WTC11 (cell line): ENCODE measurements at places on chromosomes 3 and 15.
A peak's percentile ranks its signal among the peaks of the same experiment; 100 is the strongest.

- DNase-seq, result no peak
Measured at GRCh38 chr3:150402217-150402616, 5.9 kb upstream of the TSC22D2 start.

DNA sequence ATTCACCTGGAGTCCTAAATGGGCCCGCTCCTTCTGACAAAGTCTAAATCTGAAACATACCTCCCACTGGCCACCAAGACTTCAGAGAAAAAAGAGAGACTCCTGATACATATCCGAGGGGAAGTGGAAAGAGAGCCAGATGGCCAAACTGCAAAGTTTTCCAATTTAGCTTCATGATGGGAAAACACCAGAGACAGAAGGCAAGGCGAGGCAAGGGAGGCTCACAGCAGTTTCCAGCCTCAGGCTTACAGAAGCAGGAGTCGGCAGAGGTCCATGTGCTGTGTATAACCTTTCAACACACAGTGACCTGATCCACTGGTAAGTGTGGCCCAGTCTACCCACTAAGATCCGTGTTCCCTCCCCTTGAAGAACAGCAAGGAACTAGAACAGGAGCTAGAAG is 29.9 kb upstream of the PDE8A start:
- DNase-seq, result no peak

DNA sequence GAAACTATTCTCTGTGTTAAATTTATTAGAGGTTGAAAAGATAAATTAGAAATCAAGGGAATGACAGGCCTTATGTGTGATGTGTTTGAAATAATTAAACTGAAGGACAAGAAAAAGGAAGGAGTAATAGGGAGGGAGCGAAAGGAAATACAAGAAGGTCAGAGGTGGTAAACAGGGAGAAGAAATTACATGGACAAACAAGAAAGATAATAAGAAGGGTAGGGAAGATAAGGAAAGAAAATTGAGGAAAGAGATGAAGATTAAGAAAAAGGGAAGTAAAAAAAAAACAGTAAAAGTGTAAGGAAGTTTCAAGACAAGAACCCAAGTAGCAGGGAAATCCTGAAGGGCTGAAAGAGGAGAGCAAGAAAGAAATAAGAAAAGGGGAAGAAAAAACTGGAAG is 26.2 kb upstream of the ANXA2 start:
- no peak for DNase-seq

GRCh38 chr3:20421-20820 is 176.1 kb upstream of the CHL1 start:
- DNase-seq, result no peak

- DNase-seq, result no peak
Measured at GRCh38 chr3:194691481-194692283, 6.0 kb downstream of the FAM43A start.

- no peak for DNase-seq
Measured at GRCh38 chr15:68400066-68400456, 31.9 kb downstream of the ITGA11 start.

DNA sequence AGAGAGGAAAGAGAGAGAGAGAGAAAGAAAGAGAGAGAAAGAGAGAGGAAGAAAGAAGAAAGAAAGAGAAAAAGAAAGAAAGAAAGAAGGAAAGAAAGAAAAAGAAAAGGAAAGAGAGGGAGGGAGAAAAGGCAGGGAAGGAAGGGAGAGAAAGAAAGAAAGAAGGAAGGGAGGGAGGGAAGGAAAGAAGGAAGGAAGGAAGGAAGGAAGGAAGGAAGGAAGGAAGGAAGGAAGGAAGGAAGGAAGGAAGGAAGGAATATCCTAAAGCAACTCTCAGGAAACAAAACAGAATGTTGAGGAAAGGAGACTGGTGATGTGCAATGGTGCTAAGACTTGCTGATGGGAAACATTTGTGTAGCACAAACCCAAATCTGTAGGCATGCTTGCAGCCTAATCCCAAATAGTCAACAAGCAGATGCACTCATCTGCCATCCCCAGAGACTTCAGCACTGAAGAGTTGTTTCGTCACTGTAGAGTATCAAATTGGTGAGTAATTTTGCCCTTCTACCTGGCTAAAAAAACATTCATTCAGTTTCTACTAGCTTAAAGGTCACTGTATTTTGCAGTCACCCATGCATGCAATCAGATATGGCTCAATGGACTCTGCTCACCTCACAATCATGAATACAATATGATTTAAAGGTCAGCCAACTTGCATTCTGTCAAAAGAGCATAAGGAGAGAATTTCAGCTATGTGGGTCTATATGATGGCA is 480.3 kb downstream of the FGF12 start:
- DNase-seq, result no peak

GRCh38 chr3:120848503-120848902 is 59.5 kb upstream of the STXBP5L start:
- no peak for DNase-seq

DNA sequence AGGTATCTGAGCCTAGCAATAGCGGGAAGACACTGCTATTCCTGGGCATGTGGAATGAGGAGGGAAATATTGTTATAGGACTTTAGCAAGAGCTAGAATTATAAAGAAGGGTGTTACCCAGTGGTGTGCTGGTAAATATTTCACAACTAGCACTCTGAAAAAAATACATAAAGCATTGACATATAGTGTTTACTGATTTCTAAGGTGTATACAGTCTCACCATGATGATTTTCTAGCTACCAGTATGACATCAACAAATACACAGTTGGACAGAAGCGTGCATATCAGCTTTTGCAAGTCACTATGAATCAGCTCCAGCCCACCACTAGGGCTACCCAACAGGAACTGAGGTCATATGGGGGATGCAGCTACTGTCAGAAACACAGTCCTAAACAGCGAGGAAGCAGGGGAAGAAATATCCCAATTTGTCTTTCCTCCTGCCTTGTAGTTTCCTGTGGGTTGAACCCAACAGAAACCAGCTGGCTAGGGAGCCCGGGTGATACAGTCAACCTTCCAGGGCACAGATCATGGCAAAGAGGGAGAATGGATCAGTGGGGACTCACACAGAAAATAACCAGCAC is 39.6 kb downstream of the HGD start:
- DNase-seq, result no peak

DNA sequence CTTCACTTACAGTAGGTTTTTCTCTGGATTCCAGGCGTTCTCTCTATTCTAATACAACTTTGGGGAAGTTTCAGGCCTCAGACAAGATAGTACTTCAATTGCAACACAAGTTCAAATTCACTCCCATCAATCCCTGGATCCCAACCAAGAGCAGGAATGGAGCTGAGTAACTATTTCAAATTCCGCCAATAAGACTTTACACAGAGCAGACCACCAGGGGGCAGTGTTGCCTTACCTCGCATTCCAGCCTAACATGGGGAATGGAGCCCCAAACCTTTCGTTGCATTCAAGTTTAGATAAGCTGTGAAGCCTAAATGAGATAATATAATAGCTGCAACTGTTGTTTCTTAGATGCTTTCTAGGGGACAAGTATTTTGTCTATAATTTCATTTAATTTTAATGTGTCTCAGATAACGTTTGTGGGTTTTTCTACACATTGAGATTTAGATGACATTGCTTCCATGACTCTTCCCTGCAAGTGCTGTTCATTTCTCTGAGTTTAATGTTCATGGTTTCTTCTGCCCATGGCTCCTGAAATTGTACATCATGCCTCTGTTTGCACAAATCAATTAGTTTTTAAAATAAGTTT is 186.7 kb downstream of the NSUN3 start:
- peak; percentile 83 for DNase-seq

- DNase-seq, result peak; percentile 16
Measured at GRCh38 chr15:55552926-55553325, 35.2 kb downstream of the PYGO1 start.

DNA sequence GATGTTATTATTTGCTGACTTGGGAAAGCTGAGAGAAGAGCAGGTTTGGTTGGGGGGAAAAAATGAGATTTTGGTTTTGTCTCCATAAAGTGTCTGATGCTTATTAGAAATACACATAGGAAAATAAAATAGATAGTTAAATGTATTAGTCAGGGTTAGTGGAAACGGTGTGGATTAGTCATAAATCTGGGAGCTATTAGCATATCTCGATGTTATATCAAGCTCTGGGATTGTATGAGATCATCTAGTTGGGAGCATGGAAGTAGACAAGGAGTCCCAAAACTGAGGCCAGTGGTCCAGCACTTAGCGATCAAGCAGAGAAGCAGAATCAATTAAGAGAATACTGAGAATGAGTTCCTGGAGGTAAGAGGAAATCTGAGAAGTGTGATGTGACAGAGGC is 845.5 kb downstream of the ROBO2 start:
- DNase-seq, result no peak

DNA sequence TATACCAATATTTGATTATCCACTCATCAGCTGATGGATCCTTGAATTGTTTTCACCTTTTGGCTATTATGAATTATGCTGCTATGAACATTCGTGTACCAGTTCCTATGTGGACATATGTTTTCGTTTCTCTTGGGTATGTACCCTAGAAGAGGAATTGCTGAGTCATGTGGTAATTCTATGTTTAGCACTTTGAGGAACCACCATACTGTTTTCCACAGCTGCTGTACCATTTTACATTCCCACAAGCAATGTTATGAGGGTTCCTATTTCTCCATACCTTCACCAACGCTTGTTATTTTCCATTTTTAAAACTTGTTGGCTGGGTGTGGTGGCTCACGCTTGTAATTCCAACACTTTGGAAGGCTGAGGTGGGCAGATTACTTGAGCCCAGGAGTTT is 62.9 kb downstream of the RPLP1 start:
- DNase-seq, result no peak

GRCh38 chr3:34727700-34728099 is 911.6 kb upstream of the ARPP21 start:
- DNase-seq, result no peak

GRCh38 chr3:141441381-141442364 is 45.2 kb upstream of the RASA2 start:
- peak; percentile 75 for DNase-seq

DNA sequence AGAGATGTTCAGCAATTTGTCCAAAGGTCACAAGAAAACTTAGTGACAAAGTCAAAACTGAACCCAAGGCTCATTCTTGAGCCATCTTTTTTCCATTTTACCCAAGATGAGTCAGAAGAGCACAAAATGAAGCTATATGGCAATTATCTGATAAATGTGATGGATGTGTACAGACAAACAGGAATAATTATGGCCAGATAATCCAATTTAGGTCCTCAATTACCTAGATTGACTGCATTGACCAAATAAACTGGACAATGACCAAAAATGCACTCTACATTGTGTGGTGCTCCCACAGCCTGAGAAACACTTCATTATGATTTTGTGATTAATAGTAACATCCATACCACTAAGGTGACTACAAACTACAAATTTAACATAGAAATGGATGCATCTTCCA is 1105.8 kb downstream of the IGSF11 start:
- no peak for DNase-seq

GRCh38 chr3:150274372-150274771 is 133.7 kb upstream of the TSC22D2 start:
- no peak for DNase-seq

DNA sequence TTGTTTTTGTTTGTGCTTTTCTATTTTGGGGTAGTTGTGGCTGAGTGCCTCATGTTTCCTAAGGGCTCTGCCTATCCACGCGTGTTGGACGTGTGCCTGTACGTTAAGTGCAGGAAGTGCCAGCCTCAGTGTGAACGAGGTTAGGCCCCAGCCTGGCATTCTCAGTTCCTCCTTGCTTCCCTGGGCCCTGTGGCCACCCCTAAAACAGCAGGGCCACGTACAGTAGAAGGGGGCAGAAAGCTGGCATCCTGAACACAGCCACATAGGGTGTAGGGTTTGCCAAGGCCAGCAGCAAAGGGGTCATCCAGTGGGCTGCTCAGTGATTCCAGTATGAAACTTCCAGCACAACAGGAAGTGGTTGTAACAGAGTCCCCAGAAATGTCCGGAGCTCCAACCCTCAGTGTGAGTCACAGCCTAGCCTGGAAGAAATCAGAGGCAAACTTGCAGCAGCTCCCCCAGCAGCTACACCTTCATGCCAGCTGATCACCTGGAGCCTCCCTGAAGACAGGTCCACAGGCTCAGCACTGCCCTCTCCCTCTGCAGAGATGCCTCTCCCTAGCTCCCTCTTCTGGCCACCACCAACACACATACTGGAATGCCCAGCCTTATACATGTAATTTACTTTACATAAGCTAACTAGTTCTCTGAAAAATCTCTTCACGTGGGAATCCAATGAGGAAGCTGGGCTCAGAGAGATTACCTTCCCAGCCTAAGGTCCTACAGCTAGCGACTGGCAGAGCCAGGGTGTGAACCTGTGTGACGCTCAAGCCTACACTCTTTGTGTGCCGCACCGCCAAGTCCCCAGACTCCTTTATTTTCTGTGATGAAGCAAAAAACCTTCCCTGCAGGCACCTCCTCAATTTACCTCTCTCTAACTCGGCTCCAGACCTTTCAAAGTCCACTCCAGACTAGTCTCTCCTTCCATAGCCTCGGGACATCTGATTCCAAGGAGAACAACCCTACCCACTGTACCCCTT is 26.6 kb downstream of the ILDR1 start:
- DNase-seq, result peak; percentile 79

DNA sequence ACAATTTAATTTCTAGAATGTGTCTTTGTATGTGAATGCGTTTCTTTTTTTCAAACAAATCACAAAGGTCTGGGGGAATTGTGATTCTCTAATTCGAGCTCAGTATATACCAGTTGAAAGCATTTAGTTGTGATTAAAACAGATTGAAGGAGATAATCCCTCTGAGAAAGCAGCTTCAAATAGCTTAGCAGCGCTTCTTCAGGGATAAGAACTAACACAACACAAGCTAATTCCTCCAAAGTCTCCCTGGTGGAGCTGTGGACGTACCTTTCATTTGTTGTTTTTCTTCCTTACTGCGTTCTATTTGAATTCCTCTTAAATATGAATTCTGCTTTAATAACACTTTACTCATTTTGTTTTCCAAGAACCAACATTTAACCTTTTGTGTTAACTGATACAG is 286.7 kb downstream of the ROBO2 start:
- no peak for DNase-seq

DNA sequence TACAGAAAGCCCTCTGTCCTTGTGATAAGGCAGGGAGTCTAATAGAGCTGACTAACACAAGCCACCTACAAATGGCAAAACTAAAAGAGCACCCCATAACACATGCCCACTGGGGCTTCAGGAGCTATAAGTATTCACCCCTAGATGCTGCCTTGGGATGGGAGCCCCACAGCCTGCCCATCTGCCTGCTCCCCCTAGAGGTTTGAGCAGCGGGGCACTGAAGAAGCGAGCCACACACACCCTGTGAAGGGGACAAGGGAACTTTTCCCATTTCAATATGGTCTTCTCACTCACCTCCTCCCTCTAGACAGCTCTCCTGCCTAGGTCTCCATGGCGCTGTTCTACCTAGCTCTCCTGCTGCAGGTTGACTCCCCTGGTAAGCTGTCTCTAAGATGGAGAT is 261.0 kb downstream of the SHQ1 start:
- peak; percentile 30 for DNase-seq

DNA sequence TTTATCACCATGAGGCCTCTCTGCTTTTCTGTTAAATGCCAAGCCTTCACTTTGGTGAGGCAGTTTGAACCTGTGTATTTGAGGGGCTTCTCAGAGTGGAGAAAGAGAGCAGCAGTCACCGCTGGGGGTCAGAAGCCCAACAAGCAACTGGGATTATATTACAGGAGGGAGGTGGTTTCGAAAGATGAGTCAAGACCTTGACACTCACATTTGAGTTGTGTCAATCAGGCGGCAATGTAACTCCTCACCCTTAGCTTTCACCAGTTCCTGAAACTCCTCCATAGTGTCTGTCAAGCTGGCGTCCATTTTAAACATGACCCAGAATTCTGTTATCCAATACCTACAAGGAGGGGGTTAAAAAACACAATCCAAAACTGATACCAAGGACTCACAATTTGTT is 46.5 kb downstream of the RASGRP1 start:
- no peak for DNase-seq

GRCh38 chr3:197216169-197216860 is 82.1 kb downstream of the DLG1 start:
- no peak for DNase-seq

GRCh38 chr3:129352650-129353588 is 74.2 kb downstream of the HMCES start:
- DNase-seq, result no peak
